ENCODE measurements at places on chromosomes 7 and 10. TPM values are rescaled to one million over a fixed set of nuclear protein-coding genes. Genes with fewer than 3 reads are reported as not detected.

DYDC2 gene
- not detected for total RNA-seq

ADCYAP1R1 gene
- 3.1 TPM for total RNA-seq

RAB11FIP2 gene
- 13.2 TPM for total RNA-seq

DNA sequence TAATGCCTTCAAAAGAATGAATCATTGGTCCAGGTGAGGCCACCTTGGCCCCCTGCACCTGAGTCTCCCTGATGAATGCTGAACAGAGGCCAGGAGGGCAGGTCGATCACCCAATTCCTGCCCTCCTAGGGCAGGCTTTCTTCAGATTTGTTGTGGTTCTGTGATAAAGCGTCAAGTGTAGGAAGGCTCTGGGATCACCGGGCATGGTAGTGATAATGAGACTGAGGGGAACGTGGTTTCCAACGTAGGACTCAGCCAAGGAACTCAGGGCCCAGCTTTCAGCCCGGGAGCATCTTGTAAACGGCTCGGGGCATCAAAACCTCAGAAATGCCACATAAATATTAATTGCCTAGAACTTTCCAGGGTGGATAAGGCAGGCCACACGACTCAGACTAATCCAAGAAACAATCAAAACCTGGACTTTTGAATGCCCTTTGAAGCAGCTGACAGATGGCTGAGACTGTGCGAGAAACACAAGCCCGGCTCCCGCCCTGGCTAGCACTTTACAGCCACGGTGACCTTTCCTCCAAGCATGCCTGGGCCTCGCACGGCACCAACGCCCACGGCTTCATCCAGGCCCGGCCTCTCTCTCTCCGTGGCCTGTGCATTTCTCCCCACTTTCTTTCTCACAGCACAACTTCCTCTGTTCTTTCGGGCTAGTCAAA, 239.3 kb upstream of the GRB10 start:
- peak; percentile 61 for DNase-seq

GRCh38 chr7:31022726-31023125, 29.4 kb upstream of the ADCYAP1R1 start:
- DNase-seq = no peak
